ENCODE measurements at places on chromosomes 1 and 21.

GRCh38 chr1:40141878-40142535 is 19.2 kb upstream of the RLF start:
- DNase-seq: no peak

- no peak for DNase-seq
Measured at GRCh38 chr21:14673649-14674048, 127.5 kb upstream of the SAMSN1 start.

DNA sequence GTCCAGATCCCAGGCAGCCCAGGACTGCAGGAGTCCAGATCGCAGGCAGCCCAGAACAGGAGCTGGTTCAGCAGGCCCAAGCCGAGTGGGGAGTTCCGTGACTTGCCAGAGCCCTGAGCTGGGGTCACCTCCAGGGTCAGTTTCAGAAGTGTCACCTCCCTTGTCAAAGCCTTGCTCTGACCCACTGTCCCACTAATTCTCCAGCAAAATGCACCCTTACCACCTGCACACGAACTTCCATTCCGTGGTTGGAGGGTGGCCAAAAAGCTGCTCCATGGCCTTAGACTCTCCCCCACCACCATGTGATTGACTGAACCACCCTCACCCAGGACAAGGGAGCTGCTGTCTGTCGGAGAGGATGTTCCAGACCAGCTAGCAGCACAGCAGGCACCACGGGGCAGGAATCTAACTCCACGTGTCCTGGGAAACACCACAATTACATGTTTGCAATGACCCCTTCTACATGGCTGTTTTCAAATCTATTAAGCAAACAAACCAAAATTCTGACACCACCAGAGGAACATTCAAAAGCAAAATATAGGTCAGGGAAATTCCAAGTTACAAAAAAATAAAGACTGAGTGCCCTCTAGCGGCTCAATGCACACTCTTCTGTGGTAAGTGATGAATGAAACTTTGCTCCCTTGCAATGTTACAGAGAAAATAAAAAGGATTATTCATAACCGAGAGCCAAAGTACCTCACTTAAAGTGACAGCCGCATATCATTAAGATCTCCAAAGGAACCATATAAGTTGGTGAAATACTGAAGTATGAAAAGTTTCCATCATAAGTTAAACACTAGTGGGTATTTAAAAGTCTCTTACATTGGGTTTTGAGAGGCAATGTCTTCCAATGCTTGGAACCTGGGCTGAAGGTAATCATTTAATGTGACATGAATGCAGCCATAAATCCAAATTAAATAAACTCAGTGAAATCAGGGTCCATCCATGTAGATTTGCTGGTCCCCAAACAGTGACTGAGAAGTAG is 76.3 kb downstream of the NPHP4 start:
- peak; percentile 66 for DNase-seq

DNA sequence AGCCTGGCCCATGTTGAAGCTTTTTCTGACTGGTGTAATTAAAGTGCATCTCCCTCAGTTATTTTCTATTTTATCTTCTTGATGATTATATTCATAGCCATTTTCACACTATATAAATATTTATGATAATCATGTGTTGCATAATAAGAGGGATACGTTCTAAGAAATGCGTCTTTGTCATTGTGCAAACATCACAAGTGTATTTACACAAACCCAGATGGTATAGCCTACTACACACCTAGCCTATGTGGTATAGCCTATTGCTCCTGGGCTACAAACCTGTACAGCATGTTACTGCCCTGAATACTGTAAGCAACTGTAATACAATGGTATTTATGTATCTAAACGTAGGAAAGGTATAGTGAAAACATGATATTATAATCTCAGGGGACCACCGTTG is 88.1 kb downstream of the BACH1 start:
- no peak for DNase-seq

DNA sequence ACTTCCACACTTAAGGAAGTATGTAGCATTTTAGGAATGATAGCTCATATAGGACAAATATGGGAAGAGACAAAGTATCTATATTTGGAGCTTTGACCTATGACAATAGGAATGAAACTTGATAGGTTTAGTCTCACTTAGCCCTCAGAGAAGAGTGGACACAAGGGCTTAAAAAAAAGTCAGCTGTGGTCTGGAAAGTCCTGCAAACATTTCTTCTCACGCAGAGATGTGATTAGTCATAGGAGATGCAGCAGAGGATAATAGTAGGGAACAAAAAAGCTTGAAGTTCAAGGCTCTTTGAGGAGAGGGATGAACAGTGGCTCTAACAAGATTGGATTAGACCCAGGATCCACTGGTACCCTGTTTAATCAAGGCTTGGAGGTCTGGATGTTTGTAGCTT is 14.8 kb upstream of the RNF220 start:
- DNase-seq: no peak

Data from SK-N-SH (cell line).